Endothelial cell (in vitro differentiated cells): ENCODE measurements at places on chromosomes 4 and X.

- no peak for DNase-seq
These were observed 28.6 kb upstream of the BCORL1 start for GRCh38 chrX:129953881-129954280.

GRCh38 chr4:10832806-10833628 is 148.4 kb upstream of the CLNK start:
- DNase-seq: no peak

- peak; percentile 31 for DNase-seq
These were observed 24.3 kb downstream of the TRPC5 start for GRCh38 chrX:112058255-112058654.

DNA sequence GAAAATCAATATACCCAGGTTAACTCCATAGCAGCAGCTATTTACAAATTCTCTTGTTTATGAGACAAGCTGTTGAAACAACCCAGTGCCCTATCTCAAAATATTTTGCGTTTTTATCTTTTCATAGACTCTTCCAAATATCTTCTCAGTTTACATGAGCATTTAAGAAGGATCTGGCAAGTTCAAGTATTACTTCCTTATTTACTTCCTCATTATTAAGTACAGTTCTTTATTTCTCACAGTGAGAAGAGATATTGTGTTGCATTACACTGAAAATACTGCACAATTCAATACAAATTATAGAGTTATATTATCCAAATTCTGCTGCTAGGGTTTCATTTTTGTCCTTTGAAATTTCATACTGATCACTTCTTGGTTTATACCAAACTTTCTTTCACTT is 43.6 kb upstream of the UCP1 start:
- no peak for DNase-seq

DNA sequence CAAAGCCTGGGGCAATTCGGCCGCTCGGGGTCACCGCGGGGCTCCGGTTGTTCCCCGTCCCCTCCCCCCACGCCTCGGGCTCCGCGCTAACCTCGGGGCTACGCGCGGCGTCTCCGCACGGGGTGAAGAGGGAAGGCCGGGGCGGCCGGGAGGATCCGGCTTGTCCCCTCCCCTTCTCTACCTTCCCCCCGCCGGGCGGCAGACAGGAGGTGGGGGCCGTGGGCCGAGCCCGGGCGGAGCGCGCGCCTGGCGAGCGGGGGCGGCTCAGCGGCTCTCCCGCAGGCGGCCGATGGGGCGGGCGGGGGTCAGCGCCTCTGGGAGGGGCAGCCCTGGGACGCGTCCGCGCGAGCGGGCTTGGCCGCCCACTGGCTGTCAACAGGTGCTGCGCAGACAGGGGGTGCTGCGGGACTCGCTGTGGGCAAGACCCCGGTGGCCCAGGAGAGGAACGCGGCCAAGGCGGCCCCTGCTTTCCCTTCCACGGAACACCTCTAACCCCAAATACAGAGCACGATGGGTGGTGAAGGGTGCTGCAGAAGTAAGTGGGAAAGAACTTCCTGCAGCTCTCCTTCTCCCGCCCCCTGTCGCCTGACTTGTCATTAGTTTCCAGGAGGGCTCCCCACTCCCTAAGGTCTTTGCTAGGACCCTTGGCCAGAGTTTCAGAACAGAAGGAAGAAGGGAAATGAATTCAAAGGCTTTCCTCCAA is at the start of gene PDGFC:
Gene PDGFC, minus strand, starts transcription at position 124 of the 703 bp plus-strand sequence. CDS start 896 bp downstream, outside the sequence.
- DNase-seq: peak; percentile 85

DNA sequence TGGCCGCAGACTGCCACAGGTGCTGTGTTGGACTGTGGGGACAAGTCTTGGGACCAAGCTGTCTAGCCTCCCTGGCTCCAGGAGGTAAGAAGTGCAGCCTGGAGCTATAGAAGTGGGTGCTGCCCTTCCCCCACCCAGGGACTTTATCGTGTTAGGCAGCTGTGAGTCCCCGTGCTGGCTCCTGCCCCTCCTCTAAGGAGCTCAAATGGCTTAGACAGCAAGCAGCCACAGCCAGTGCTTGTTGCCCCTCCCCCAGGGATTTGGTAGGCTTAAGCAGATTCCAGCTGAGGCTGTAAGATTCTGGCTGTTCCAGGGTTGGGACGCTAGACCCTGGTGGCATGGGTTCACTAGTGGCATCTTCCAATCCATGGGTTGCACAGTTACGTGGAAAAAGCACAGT is 979.4 kb upstream of the PCDH10 start:
- no peak for DNase-seq
